ENCODE measurements at places on chromosomes 16 and 17.

GRCh38 chr16:31099860-31100638, 5.5 kb upstream of the VKORC1 start:
- no peak for DNase-seq

DNA sequence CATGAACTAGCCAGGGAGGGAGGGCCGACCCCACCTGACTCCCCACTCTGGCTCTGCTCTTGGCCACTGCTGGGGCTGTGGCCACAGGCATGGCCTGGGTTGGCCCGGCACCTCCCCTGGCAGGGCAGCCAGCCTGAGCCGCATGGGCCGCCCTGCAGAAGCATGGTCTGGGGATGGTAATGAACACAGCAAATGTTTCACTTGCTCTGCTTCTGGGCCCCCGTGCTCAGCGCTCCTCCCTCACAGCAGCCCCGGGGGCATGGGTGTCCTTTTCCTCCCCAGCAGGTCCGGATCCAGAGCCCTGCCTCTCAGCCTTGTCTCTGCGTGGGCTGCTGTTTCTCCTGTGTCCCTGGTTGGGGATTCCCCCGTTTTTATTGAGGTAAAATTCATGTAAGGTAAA, 30.9 kb upstream of the KCNJ12 start:
- DNase-seq = no peak

GRCh38 chr17:82332669-82333278, 792 bp downstream of the SECTM1 start:
- DNase-seq = no peak

GRCh38 chr17:4881761-4882555, 17.4 kb upstream of the C17orf107 start:
- peak; percentile 59 for DNase-seq

GRCh38 chr17:68305142-68305541, 13.8 kb downstream of the ARSG start:
- DNase-seq = no peak

GRCh38 chr16:10338426-10338825, 47.4 kb upstream of the ATF7IP2 start:
- DNase-seq = no peak

- no peak for DNase-seq
Observed at GRCh38 chr17:81878294-81878693, 7.2 kb upstream of the ARHGDIA start.

GRCh38 chr16:82395212-82395611, 225.2 kb upstream of the MPHOSPH6 start:
- DNase-seq = no peak

DNA sequence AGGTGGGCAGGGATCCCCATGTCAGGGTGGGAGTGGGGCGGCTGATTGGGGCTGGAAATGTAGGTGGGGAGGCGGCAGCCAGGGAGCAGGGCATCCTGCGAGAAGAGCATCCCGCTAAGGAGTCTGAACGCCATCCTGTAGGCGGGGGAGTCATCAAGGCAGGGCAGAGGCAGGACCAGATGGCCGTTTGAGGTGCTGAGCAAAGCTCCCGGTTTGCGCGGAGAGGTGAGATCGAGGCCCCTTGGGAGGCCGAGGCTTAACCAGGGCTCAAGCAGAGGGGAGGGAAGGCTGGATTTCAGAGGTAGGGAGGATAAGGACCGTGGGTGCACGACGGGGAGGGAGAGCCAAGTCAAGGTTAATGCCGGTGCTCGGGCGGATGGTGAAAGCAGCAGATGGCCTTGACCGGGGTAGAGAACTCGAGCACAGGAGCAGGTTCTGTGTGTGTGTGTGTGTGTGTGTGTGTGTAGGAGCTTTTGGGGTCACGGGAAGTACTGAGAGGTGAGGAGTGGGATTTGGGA, 472 bp upstream of the NME2 start:
- peak; percentile 59 for DNase-seq

GRCh38 chr17:41697122-41697962, 8.7 kb downstream of the EIF1 start:
- DNase-seq = no peak

GRCh38 chr17:29124135-29124924, 55.9 kb downstream of the MYO18A start:
- DNase-seq = peak; percentile 56

Measured in NCI-H1417 (cell line).